NCI-H524 (cell line): ENCODE measurements at places on chromosomes 5 and 9.

DNA sequence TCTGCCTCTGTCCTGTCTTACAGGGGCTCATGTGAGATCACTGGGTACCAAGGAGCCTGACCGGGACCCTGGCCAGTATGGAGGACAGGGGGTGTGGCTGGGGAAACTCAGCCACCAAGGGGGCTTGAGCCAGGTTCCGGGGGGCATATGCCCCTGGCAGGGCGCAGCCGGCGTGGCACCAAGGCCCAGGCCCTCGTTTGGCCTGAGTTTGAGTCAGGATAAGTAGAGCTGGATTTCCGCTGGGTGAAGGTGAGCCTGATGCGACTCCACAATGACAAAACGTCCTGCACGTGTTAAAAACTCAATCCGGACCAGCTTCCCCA, 616 bp upstream of the TSPAN17 start:
- no peak for DNase-seq

- no peak for DNase-seq
Observed at GRCh38 chr5:146761811-146762210, 116.7 kb downstream of the PPP2R2B start.

GRCh38 chr5:148963664-148964063, 99.2 kb downstream of the SH3TC2 start:
- DNase-seq: no peak

- no peak for DNase-seq
Observed at GRCh38 chr9:89771205-89771604, 166.4 kb downstream of the GADD45G start.

GRCh38 chr5:33936381-33937016, at the start of gene RXFP3:
TSS of gene RXFP3 (plus strand) at chr5:33936386. CDS start at chr5:33936741, 355 bp downstream.
- DNase-seq: no peak
